Skin of body (tissue), 3 donors: ENCODE measurements at places on chromosomes 3 and 15. TPM values are rescaled to one million over a fixed set of nuclear protein-coding genes. Genes with fewer than 3 reads are reported as not detected.

DNA sequence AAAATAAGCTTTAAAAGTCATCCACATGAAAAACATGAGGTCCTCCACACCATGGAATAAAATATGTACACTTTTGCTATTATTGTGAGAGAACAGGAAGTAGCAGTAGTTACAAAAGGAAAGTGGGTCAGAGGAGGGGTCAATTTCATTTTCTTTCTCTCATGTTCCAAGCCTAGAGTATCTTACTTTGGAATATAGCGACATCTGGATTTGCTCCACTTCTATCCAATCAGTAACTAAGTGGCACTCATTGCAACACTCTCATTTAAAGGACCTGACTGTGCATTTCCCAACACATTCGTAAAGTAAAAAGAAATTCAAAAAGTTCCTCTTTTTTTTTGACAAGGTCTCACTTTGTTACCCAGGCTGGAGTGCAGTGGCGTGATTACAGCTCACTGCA is 637.3 kb downstream of the TUSC7 start:
- no peak for DNase-seq

DNA sequence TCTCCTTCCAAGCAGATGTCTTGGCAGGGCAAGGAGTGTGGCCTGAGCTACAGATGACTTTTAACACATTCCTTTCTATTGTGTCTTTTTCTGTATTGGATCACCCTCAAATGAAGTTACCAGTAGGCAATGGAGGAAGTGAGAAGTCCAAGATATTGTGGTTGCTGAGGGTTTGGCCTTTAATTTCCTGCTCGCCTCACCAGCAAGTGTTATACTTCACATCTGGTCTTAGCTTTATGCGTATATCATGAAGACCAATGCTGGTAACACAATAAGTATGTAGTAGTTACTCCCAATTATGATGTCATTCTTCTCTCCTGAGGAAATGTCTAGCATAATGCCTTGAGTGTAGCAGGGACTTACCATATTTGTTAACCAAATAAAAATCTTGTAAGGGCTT is 179.9 kb downstream of the ZIC1 start:
- peak; percentile 6 for DNase-seq

- DNase-seq: no peak
These were observed 34.8 kb downstream of the CCDC80 start for GRCh38 chr3:112606098-112606497.

DNA sequence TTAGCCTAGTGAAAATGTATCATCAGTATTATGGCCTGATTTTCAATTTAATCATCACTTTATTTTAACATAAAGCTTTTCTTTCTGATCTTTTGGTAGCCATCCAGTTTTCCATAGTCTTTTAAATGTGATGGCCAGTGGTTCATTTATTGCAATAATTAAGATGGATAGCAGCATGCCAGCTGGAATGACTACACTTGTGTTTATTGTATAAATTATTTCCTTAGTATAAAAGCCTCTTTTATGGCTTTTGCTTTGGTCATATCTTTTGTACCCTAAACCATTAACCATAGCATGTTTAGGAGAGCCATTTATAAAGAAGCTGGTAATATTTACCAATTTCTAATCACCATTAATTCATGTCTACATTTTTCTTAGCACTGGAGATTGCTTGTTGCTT is 31.7 kb downstream of the ALCAM start:
- DNase-seq: no peak

- no peak for DNase-seq
These were observed 40.6 kb downstream of the ATP13A3 start for GRCh38 chr3:194446172-194446571.

GRCh38 chr15:55110446-55110845 is 86.3 kb downstream of the RSL24D1 start:
- DNase-seq: no peak

GRCh38 chr3:64295594-64295993 is 70.3 kb upstream of the PRICKLE2 start:
- DNase-seq: no peak

DNA sequence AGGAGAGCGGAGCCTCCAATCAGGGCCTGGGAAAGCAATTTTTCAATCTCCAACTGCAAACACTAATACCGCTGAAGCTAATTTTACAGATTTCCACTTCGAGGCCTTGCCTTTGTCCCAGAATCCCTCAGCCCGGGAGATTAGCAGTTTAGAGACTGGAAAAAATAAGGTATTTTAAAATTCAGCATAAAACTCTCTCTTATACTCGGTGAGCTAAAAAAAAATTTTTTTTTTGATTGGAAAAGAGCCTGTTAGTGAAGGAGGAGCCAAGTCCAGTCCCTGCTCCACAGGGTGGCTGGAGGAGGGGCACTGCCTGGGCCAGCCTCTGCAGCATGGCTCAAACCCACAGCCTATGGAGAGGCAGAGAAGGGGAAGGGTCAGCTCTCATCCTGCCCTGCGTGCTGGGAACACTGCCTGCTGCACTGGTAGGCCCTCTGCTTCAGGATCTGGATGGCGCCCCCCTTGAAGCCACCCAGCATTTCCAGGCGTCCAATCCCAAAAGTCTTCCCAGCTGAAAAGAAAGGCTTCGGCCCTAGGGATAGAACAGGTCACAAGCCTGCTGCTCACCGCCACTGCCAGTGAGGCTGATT is 48.9 kb downstream of the CACNA2D2 start:
- DNase-seq: no peak

DNA sequence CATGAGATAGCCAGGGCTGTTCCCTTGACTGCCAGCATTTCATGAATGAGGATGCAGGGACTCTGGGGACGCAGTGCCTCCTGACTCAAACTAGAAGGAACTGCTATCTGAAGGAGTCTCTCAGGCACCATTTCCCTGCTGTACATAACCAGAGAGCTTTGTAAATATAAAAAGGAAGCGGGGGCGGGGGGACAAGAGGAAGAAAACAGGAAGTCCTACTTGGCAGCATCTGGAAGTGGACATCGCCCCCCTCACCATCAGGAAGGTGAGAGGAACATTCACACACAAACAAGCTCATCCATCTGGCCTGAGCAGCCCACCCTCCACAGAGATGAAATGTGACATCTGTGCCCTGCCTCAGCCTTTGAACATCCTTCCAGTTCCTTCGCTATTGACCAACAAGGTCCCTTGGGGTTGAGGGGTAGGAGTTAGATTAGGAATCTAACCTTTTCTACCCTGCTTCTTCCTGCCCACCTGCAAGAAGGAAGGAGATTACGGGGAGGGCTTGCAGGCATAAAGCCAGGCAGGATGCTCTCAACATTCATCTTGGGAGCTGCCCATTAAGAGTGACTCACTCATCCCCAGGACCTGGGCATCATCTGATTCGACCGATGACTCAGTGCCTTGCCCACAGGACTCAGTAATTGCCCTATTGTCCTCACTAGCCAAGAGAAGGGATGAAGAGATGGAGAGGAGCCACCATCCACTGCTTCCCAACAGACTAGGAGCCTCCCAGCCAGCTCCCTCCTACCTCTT is 31.9 kb downstream of the SH3BP5 start:
- peak; percentile 47 for DNase-seq

- DNase-seq: no peak
These were observed 398.6 kb upstream of the WNT5A start for GRCh38 chr3:55885721-55886120.

DNA sequence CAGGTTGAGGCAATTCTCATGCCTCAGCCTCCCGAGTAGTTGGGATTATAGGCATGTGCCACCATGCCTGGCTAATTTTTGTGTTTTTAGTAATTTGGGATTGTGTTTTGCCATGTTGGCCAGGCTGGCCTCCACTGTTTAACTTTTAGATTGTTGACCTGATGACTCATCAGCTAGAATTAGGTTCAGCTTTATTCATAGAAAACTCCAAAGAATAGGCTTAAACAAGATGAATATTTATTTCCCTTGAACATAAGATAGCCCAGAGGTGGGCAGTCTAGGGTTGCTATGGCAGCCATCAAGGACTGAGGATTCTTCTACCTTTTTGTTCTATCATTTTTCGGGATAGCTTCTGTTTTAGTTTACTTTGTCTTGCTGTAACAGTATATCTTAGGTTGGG is 99.6 kb upstream of the SELENOK start:
- no peak for DNase-seq

GRCh38 chr3:158839966-158840365 is 38.1 kb downstream of the MFSD1 start:
- DNase-seq: no peak

- DNase-seq: no peak
These were observed 53.6 kb downstream of the PAK2 start for GRCh38 chr3:196793246-196793645.

DNA sequence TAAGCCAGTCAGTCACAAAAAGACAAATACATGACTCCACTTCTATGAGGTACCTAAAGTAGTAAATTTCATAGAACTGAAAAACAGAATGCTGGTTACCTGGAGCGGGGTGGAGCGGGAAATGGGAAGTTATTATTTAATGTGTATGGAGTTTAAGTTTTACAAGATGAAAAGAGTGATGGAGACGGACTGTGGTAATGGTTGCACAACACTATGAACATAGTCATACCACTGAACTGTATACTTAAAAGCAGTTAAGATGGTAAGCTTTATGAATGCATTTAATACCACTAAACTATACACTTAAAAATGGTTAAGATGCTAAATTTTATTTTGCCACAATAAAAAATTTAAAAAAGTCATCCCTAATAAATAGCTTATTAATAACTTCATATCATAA is 23.2 kb downstream of the SFMBT1 start:
- DNase-seq: no peak

DNA sequence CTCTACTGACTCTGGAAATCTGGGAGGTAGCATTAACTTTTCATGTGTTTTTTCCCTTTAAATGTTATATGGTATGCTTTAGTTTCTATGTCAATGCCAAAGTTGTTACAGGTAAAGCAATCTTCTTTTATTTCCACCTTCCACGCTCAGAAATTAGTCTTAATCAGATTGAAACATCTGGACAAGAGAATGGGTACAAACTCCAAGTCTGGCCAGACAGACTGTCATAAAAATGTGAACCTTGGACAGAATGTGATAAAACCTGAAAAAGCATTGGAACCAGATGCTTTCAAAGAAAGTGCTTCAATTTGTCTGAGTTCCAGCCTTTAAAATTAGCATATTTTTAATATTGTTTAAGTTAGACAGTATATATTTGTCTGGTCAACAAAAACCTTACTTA is 110.7 kb upstream of the P2RY1 start:
- DNase-seq: no peak

DNA sequence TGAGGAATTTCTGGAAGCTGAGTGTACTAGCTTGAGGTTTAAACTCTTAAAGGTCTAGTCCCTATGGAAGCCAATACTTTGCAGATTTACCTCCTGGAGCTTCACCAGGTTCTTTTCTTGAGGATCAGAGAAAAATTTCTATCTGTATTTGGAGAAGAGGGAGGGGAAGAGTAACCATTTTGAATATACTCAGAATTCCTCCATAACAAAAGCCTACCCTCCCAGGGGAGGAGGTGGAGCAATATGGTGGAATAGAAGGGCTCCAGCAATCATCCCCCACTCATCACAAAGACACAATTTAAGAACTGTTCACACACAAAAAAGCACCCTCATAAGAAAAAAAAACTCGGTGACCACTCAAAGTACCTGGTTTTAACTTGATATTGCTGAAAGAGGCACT is 36.0 kb upstream of the PEX5L start:
- DNase-seq: no peak

GRCh38 chr3:133941415-133941821 is 45.7 kb upstream of the RAB6B start:
- DNase-seq: no peak

DNA sequence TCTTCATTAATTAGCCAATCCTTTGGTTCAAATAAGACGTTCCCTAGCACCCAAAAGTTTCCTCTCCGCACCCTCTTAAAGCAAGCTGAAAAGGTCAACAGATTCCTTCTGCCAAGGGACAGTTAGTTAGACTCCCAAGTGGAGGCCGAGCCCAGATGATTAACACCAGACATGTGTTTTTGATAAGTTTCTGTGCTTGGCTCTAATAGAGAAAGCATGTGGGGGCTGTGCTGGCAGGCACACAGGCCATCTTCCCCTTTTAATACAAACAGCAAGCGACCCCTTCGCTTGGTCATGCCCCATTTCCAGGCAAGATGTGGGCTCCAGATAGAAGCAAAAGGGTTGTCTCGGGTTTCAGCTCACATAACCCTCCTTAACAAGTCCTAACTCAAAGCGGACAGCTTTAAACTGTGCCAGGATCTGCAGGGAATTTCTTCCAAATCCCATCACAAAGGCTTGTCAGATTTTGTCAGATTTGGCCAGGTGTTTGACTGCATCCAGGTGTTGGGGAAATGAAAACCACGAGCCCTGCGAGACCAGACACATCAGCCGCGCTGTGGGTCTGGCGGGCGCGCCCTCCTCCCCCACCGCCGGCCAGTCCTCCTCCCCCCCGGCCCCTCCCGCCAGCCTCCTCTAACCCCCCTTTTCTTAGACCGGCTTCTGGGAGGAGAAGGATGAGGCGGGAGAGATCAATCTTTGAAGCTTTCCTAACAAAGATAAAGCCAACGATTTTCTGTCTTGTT is 3.3 kb downstream of the HES1 start:
- DNase-seq: peak; percentile 93

DNA sequence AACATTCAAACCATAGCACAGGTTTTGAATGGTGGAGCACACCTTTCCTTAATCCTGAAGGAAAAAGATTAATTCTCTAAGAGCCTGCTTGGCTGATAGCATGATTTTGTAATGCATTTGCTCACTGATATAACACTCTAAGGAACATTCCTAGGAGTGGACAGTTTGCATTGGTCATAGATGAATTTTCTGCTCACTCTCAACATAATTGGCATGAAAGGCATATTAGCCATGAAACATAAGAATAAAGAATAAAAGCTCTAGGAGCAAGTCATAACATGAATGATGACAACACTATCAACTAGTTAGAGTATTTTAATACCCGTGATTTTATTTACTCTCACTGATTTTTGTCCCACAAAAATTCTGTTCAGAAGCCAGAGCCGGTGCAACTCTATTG is 34.3 kb upstream of the LRTM1 start:
- no peak for DNase-seq

- DNase-seq: no peak
These were observed 704.8 kb upstream of the CBLB start for GRCh38 chr3:106573605-106574004.

DNA sequence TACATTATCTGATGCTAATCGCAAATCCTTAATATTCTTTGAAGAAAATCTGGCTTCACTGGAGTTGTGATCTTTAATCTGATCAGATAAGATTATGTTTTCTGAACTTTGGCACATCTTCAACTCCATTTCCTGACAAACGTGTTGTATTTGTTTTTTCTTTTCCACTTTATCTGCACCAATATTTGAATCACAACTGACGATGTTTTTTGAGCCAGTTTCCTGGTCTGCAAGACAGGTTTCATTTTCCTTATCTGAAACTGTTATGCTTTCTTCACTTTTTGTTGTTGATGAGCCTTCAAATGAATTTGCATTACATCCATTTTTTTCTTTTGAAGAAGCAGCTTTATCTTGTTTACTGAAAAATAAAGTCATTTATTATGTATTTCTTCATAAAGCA is 101.5 kb downstream of the ZNF280D start:
- no peak for DNase-seq

The PIAS1 gene
- total RNA-seq: 46.8 TPM

The CACNA1D gene
- 5.6 TPM for total RNA-seq

The P3H2 gene
- 37.7 TPM for total RNA-seq

The TP63 gene
- 86.9 TPM for total RNA-seq

The RBP2 gene
- total RNA-seq: not detected

The CPN2 gene
- 0.10 TPM for total RNA-seq

The CD200 gene
- 12.2 TPM for total RNA-seq

The XCR1 gene
- 0.39 TPM for total RNA-seq

The EPHA6 gene
- total RNA-seq: 2.2 TPM

The IQCF5 gene
- not detected for total RNA-seq

The NAALADL2 gene
- total RNA-seq: 30.5 TPM

The CIDEC gene
- total RNA-seq: 29.4 TPM
